Diencephalon (tissue), 1 donor: ENCODE measurements at places on chromosomes 2 and 18. TPM values are rescaled to one million over a fixed set of nuclear protein-coding genes. Genes with fewer than 3 reads are reported as not detected.

The TRMT61B gene
- total RNA-seq, result 25.6 TPM

The CEP76 gene
- total RNA-seq, result 12.7 TPM

The LINC00305 gene
- total RNA-seq, result not detected

The FOXD4L1 gene
- total RNA-seq, result 0.69 TPM

The GCFC2 gene
- 19.4 TPM for total RNA-seq

The CRIM1 gene
- total RNA-seq, result 62.7 TPM

The TMEM178A gene
- total RNA-seq, result 24.2 TPM

The ALPP gene
- total RNA-seq, result not detected

The SERPINB10 gene
- 0.46 TPM for total RNA-seq

The GCA gene
- 28.1 TPM for total RNA-seq

The LHCGR gene
- total RNA-seq, result 0.23 TPM

The FLACC1 gene
- total RNA-seq, result 3.7 TPM

The DYNAP gene
- total RNA-seq, result not detected

The TMEM247 gene
- not detected for total RNA-seq

The FNDC4 gene
- total RNA-seq, result 52.8 TPM

The PPP1R1C gene
- 3.9 TPM for total RNA-seq

The VSNL1 gene
- total RNA-seq, result 128 TPM
